ENCODE measurements at places on chromosomes 7 and 10.

GRCh38 chr10:122173766-122174435, 97.2 kb upstream of the BTBD16 start:
- DNase-seq = no peak

GRCh38 chr10:74718208-74718607, 108.2 kb upstream of the KAT6B start:
- no peak for DNase-seq

- no peak for DNase-seq
These were observed 34.1 kb downstream of the NUB1 start for GRCh38 chr7:151375530-151376217.

DNA sequence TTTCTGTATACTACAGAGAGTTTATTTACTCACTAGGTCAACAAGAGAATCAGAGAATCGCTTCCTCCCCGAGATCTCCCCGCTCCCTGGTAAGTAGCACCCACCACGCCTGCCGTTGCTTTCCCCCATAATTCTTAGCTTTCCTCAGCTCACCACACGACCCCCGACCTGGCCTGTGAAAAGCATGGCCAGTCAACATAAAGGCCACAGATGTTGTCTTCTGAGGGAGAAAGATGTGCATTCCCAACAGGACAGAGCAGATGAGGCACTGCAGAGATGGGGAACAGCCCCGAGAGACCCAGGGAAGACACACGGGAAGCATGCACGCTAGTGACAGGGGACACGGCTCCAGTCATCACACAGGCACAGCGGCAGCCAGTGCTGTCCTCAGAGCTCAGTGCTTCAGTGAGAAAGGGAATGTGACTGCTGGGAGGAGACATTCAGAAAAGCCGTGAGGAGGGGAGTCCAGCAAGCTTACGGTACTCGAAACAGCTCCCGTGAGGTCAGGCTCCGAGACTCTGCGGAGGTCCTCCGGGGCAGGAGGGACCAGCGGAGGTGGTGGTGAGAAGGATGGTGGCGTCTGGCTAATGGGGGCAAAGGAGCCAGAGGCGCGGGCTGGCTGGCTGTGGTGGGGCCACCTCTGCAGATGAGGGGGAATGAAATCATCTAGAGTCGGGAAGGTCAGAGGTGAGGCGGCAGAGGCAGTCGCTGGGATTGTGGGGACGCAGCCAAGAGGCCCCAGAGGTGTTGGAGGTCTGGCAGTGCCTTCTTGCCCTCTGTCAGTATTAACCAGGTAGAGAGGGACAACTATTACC, 123.4 kb upstream of the PDLIM1 start:
- DNase-seq = no peak

DNA sequence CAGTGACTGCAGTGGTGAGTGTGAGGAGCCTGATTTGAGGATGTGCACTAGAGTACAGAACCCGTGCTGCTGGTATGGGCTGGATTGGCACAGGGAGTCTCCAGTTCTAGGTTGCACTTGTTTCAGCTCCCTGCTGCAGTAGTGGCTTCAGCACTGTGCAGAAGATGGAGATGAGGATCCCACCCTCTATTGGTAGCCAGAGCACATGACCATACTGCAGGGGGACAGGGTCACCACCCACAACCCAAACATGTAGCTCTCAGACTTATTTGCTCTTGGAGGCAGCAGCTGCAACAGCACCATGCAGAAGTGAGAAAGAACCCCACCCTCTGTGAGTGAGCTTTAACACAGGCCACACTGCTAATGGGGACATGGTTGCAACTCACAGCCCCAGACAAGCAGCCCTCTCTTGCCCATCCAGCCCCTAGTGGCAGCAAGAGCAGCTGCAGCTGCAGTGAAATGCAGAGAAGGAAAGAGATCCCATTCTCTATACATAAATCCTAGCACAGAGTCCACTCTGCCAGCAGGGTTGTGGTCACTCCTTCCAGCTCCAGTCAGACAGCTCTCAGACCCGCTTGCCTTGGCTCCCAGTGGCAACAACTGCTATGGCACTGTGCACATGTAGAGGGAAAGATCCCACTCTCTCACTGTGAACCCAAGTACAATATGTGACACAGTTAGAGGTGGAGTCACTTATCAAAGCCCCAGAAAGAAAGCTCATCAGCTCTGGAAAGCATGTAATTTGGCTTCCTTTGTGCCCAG, 51.4 kb upstream of the SCIN start:
- DNase-seq = no peak

- no peak for DNase-seq
These were observed 100.7 kb upstream of the WAC start for GRCh38 chr10:28432210-28432676.

GRCh38 chr7:132866144-132866531, 215.8 kb downstream of the CHCHD3 start:
- DNase-seq = no peak

Measured in activated CD4-positive, alpha-beta T cell treated with anti-CD3 and anti-CD28 coated beads for 1 hour (primary cell).